NCI-H2081 (cell line): ENCODE measurements at places on chromosomes 5 and 9.

GRCh38 chr5:158701007-158701391 is 398.7 kb downstream of the EBF1 start:
- DNase-seq, result no peak

GRCh38 chr9:124428751-124429529 is 13.7 kb upstream of the PSMB7 start:
- peak; percentile 90 for DNase-seq

DNA sequence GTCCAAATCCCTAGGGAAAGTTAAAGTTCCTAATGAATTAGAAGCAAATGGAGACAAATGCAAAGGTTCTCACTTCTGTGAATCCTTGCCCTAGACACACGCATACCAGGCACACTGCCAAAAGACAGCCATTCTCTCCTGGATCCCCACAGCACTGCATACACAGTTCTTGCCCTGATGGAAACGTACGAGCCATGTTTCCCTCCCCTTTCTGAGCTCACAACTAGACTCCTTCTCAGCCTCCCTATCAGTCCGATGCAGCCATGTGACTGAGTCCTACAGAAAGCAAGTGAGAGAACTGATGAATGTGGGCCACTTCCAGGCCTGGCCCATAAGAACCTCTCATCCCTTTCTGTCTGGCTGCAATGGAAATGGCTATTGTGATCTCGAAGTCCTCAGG is 92.0 kb downstream of the ZNF608 start:
- peak; percentile 34 for DNase-seq

DNA sequence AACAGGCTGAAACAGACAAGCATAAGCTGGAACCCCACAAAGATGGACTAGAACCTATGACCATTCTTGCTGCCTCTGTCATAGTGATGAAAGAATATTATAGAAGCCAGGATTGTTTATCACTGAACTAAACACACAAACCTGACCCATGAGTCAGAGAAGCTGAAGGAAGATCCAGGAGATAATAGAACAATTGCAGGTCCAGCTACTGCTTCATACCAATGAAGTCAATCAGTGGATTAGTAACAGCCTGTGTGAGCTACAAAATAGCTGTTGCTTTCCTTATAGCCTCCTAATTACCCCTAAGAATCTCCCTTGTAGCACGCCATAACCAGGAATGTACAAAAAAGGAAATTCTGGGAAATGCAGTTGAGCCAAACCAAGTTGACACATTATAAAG is 459.9 kb upstream of the ZNF462 start:
- no peak for DNase-seq

DNA sequence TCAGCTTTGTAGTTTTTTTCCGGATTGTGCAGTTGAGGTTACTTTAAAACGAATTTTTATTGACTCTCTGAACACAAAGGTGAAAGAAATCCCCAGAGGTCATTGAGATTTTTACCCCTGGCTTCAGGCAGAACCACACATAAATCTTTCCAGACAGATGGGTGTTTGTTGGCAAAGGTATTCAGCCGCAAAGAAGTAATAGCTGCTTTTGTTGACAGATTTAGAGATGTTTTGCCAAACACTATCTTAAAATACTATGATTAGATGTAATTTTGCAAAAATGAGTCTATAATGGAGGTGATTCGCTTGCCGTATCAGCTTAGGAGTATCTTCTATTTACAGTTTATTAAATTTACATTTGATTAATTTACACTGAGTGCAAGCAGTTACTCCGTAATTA is 418.3 kb upstream of the CLINT1 start:
- peak; percentile 17 for DNase-seq

DNA sequence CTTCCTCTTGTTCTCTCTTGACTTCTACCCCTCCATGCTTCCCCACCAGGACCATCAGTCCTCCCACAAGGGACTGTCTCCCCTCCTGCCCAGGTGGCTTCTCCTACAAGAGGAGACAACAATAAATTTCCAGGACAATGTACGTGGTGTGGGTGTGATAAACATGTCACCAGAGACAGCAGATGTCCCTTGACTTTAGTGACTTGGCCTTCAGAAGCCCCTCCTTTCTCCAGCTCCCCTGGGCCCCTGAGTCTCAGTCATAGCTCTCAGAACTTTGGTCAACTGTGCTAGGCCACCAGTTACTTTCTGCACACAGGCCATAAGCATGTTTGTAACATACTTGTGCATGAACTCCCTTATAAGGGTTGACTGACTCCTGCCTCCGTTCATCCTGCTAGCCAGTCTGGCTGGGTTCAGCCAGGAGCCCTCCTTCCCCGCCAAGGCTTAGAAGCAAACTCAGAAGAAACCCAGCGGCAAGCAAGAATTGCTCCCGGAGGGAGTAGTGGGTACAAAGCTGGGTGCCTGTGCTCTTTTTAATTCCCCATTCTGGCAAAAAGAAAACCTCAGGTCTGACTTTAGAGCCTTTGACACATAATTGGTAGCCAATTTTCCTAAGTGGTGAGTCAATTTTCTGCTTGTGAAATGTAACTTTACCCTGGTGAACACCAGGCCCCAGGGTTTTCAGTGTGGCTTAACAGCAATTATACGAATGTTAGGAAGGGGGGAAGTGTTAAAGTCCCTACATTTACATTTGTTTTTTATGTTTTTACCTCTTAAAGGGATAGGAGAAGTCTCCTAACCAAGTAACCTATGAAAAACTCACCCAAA is 49.2 kb downstream of the EBF1 start:
- peak; percentile 86 for DNase-seq

GRCh38 chr9:133263557-133263956 is 11.4 kb downstream of the ABO start:
- no peak for DNase-seq

DNA sequence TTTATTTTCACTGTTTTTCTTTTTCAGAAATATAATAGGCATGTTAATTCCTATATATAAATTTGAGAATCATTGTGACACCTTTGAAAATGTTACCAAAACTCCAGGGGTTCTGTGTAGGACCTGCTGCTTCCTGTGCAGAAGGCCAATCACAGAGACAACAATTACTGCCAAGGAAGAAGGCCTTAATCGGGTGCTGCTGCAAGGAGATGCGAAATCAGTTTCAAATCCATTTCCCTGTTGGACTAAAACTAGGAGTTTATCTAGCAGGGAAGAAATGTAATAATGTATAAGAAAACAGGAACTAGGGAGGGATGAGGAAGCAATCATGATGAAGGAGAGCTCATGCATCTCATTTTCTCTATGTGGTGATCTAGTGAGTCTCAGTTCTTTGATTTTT is 209.7 kb upstream of the NUDT12 start:
- no peak for DNase-seq

DNA sequence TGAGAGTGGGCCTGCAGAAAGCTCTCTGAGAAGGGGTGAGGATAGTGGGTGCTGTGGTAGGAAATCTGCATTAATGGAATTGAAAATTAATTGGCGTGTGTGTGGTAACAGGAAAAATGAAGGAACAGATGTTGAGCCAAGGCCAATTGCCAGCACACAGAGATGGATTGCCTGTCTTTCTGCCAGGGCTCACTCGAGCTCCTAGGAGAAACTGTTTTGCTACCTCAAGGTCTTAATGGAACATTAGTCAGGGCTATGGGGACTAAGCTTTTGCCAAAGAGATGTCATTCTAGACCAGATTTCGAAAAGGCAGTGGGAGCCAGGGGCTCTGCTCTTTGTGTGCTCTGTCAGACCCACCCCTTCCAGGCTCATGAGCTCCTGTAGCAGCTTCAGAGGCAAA is 124.0 kb upstream of the EFNA5 start:
- DNase-seq, result no peak

GRCh38 chr5:138366632-138367382 is 14.3 kb downstream of the KDM3B start:
- no peak for DNase-seq

GRCh38 chr9:137606005-137606621 is 627 bp downstream of the ARRDC1 start:
- DNase-seq, result no peak

DNA sequence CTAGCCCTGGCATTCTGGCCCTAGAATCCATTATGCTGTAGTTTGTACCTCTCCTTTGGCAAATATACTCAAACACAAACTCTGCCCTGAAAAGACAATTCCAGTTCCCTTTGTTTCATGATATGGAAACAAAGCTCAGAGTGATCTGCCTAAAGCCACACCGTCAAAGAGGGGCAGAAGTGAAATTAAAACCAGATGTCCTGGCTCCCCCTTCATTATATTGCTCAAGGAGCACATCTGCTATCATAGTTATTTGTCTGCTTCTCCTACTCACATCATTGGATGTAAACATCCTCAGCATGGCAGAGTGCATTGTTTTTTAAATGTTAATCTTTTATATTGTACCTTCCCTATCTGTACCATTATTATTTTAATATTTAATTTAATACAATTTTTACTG is 266.7 kb upstream of the SMARCA2 start:
- no peak for DNase-seq

GRCh38 chr5:124140060-124140459 is 606.4 kb downstream of the ZNF608 start:
- no peak for DNase-seq

DNA sequence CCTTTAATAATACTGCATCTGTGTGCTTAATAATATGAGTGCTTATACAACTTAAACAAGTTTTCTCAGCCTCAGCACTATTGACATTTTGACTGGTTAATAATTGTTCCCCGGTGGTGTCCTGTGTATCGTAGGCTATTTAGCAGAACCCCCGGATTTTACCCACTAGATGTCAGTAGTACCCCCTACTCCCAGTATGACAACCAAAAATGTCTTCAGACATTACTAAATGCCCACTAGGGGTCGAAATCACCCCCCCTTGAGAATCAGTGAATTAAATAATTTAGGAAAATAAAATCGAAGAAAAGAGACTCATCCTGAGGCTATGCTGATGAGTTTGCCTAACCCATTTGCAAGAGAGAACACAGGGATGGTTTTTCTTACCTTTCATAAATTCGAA is 166.3 kb downstream of the ATP10B start:
- DNase-seq, result peak; percentile 42

- no peak for DNase-seq
Observed at GRCh38 chr9:93096811-93097382, 880 bp downstream of the CARD19 start.

- DNase-seq, result peak; percentile 68
Observed at GRCh38 chr9:34047864-34048726, 592 bp downstream of the UBAP2 start.

- no peak for DNase-seq
Observed at GRCh38 chr5:80502800-80503199, 14.9 kb downstream of the FAM151B start.

DNA sequence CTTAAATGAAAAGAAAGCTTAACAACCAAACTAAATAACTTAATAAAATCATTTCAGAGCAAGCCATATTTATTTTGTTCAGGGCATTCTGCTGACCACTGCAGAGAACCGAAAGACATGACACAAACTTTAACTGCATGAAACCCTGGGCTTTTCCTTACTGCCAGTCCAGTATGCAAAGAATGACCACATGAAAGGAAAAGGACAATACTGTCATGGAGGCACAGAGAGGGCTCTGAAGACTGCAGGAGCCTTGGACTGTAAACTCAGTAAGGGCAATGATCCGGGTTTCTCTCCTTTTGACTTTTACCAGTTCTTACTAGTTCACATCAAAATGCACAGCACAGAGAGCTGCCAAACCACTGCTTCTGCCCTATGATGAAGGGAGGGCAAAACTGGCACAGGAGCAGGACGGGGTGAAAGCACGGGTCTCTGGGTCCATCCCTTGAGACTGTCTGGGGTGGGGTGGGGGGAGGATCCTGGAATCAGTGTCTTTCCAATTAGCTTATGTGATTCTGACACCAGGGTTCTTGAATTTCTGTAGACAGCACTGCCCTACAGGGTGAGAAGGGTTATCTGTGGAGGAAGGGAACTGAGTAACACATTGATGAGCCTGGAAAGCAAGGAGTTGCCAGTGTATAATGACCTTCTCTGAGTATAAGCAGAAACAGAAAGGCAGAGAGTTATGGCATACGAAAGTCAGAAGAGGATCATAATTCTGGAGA is 44.7 kb downstream of the RNF130 start:
- DNase-seq, result no peak

DNA sequence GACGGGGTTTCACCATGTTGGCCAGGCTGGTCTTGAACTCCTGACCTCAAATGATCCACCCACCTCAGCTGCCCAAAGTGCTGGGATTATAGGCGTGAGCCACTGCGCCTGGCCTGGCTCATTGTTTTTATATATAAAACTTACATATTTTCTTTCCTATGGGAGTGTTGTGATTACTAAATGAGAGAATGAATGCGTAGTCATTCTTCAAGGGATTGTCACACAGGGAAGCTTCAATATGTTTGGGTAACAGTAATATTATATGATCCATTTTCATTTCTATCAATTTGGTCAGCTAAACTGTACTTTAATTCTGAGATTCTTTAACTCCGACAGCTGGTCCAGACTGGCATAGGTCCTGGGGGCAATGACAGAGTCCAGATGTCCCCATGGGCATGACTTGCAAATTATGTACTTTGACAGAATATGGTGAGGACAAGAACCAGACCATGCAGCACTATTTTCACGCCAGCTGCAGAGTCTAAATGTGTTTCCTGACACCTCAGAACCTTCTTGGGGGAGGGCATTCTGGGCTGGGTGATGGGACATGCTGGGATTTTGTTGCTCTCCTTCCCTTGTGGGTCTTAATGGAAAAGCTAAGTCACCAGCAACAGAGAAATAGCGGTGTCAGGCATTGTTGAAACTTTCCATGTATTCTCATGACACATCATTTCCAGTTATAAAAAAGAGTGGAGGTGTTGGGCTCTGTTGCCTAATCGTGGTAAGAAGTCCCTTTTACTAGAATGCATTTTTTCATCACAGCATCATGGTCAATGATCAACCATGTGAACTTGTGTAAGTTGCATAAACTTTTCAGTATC is 40.9 kb upstream of the TNC start:
- no peak for DNase-seq

DNA sequence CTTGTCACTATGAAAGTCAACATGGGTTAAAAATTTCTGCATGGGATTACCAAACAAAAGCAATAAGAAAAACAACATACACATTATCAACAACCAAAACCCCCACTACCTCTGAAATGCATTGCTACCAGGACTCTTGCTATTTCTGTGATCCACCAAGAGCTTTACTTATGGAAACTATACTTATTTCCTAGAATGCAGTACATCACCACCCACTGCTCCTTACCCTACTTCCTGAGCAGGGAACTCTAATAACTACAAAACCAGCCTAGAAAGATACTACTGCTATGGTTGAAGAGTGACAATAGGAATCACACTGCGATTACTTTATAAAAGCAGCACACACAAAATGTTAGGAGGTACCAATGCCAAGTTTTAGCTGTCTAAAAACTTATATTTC is 22.2 kb downstream of the LURAP1L start:
- DNase-seq, result no peak

DNA sequence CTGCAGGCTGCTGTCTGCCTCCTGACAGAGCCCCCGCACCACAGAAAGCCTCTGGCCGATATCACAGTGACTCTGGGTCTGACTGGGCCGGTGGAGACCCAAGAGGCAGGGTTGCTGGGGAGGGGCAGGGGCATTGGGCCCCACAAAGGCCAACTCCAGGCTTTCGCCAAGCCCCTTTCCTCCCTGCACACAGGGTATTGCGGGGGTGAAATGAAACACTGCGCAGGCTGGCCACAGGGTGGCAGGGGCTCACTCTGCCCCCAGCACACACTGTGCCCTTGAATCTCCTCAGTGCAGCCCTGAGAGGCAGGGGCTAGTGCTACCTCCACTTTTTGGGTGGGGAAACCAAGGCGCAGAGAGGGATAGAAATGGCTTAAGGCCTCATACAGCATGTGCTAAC is 44.6 kb downstream of the BARX1 start:
- no peak for DNase-seq
